Camera-type eye (tissue), 1 donor: ENCODE measurements at places on chromosomes 7 and 10. TPM values are rescaled to one million over a fixed set of nuclear protein-coding genes. Genes with fewer than 3 reads are reported as not detected.

Gene TRIL
- 19.8 TPM for total RNA-seq

Gene NSUN6
- 50.0 TPM for total RNA-seq

Gene FRMD4A
- total RNA-seq: 103 TPM

Gene RPP30
- total RNA-seq: 64.0 TPM

Gene ATP5F1C
- total RNA-seq: 248 TPM

Gene MLXIPL
- total RNA-seq: 0.82 TPM

Gene NYAP1
- 6.0 TPM for total RNA-seq

Gene CYP2C19
- total RNA-seq: not detected

Gene SHTN1
- total RNA-seq: 19.4 TPM

Gene GBX1
- not detected for total RNA-seq
